ENCODE measurements at places on chromosomes 5 and 9.

- DNase-seq = no peak
Observed at GRCh38 chr9:68738358-68738757, 33.3 kb downstream of the PIP5K1B start.

DNA sequence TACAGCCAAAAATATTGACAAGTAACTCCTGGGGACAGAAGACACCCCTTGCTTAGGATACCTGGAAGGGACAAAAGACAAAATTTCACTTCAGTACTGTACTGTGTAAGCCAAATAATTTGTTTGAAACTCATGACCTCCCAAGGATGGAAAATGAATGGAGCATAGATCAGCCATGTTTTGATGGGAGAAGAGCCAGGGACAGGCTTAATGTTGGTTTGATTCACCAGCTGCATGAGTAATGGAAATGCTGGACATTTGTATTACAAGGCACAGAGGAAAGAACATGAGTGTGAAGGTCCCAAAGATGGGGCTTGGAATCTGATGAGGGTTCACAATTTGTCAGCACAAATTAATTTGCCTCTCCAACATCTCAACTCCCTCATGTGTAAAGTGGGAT lies 122.8 kb downstream of the ENC1 start:
- no peak for DNase-seq

GRCh38 chr5:52796031-52796430 lies 8.3 kb downstream of the ITGA1 start:
- no peak for DNase-seq

GRCh38 chr9:14962193-14962882 lies 52.1 kb upstream of the FREM1 start:
- DNase-seq = no peak

DNA sequence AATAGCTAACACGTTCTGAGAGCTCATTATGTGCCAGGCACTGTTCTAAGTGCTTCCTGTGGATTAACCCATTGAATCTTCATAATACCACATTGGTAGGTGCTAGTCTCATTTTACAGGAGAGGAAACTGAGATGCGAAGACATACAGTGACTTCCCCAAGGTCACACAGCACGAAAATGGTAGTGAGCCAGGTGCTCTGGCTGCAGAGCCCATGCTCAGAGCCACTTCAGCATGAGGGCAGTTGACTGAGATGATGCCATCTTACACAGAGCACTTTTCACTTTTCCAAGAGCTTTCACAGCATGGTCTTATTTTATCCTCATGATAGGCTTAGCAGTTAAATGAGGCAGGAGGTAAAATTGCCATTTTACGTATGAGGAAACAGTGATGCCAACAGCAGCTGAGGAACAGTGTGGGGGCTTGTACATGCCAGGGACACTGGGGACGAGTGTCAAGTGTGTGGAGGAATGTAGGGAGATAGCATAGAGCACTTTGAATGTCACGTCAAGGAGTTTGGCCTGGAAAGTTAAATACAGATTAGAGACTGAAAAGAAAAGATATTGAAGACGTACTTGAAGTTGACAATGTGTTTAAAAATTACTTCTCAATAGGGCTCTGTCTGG lies 180.0 kb downstream of the KIF4B start:
- no peak for DNase-seq

Measured in WERI-Rb-1 (cell line).